ENCODE measurements at places on chromosomes 4 and X.

DNA sequence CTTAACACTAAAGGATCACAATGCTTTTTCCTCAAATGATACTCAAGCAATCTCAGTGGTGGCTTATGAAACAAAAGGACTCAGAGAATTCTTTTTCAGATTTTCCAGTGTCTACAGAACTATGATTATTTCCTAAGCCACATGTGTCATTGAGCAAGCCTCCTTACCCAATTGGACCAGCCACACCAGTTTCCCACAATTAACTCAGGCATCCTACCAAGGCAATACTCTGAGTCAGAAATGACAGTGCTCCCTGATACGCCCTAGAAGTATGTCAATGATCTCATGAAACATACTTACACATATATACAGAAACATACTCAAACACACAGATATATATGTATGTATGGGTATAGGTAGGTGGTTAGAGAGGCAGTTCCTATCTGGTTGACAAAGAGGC, 4.8 kb downstream of the ADAMTS3 start:
- DNase-seq: no peak

DNA sequence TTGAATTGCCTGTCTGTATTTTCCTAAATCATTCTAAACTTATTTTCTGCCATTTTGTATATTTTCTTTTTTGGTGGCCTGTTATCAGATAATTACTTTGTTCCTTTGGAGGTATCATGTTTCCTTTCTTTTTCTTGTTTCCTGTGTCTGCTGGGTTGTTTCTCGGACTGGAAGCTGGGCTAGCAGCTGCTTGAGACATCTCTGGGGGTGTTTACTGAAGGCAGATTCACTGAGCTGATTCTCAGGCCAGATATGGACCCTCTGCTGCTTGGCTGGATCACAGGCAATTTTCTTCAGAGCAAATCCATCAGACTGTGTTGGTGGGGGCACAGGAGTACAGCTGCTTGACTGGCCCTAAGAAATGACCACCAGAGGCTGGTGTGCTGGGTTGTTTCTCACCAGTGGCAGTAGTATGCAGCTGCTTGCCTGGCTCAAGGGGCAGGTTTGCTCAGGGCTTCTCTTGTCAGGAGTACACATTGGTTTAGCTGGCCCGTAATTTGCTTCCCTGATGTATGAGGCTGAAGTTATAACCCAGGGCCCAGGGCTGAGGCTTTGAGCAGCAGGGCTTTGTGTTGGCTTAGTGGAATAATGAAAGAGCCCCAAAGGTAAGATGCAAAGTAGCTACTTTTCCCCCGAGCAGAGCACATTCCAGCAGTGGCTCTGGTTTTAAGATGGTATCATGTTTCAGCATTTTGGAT, 680.6 kb downstream of the TECRL start:
- no peak for DNase-seq

- DNase-seq: no peak
Observed at GRCh38 chr4:165133150-165133549, 20.5 kb upstream of the TMEM192 start.

GRCh38 chr4:75194180-75194579, 261.3 kb downstream of the PARM1 start:
- DNase-seq: no peak

DNA sequence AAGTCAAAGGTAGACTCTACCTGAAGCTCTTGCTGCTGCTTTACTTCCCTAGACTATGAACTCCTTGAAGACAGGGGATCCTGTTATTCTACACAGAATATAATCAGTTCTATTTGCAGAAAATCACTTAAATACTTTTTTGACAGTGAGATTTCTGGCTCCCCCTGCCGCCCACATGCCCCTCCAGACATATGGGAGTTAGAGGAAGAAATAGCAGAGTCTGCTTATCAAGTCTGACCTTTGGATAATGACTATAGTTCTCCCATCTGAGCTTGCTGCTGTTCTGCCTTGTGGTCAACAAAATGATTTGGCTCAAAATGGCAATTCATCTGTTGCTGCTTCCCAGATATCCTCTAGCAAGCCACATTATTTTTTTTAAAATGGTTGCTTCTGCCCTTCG, 101.1 kb downstream of the ENOX2 start:
- DNase-seq: no peak

Measured in stimulated activated CD8-positive, alpha-beta memory T cell treated with anti-CD3 and anti-CD28 coated beads, Interleukin-4, amount 100 ng/mL, for 4 hours (primary cell).